ENCODE measurements at places on chromosomes 2 and 18.

DNA sequence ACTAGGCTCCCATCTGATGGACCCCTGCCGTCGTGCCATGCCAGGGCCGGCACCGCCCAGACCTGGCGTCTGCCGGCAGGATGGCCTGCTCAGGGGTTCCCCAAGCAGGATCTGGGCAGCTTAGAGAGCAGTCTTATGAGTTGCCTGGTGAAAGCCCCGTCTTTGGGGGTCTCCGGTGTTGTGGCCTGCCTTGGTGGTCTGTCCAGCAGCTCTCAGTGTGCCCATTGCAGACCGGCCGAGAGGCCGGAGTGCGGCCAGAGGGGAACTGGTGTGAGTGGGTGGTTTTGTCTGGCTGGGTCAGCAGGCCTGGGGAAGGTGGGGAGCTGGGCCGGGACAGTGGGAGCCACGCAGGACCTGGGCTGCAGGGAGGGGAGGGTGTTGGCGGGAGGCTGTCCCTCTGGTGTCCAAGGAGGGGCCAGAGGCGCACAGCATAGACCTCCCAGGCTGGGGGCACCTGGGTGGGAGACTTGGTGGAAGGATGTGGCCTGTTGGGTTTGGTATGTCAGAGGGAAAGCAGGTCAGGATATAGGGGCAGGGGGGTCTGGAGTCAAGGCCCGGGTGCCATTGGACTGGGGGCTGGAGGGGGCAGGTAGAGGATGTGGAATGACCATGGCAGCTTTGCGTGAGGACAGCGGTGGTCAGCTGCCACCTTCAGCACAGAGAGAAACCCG lies 16.5 kb downstream of the GPC1 start:
- DNase-seq = no peak

- no peak for DNase-seq
These were observed 67.0 kb upstream of the RASGRP3 start for GRCh38 chr2:33409417-33409955.

DNA sequence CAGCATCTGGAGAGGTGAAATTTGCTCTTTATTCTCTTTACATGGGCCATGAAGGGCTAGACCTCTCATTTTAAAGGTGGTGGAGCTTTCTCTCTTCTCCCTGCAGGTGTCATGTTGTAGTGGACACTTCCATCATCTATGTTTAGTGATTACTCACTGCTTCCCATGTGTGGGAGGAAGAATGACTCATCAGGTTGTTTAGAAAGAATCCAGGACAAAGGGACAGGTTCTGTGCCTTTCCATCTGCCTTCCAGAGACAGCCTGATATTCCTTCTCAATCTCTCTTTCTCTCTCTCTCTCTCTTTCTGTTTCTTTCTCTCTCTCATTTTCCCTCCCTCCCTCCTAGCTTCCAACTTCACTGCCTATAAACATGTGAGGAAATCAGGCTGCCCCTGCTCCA lies 38.7 kb downstream of the SCG2 start:
- DNase-seq = no peak

DNA sequence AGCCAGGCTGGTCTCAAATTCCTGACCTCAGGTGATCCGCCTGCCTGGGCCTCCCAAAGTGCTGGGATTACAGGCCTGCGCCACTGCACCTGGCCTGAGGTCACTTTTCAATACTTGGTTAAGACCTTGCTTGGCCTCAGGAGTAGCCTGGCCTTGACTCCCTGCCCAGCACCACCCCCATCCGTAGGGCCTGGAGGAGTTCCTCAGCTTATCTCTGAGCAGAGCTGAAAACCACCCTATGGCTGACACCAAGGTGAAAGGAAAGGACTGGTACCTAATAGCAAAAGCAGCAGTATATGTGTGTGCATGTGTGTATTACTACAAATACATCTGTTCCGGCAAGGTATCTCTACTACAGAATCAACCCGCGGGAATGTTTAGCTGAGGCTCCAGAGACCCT lies 56.0 kb downstream of the STEAP3 start:
- no peak for DNase-seq

- DNase-seq = no peak
These were observed 90.2 kb downstream of the CCDC148 start for GRCh38 chr2:158366342-158366741.

All from activated CD4-positive, alpha-beta T cell treated with anti-CD3 and anti-CD28 coated beads, Interleukin-2, amount 10 ng/mL, durations not matched to agents 7 days and 5 days (primary cell).